ENCODE measurements at places on chromosomes 11 and 22.

DNA sequence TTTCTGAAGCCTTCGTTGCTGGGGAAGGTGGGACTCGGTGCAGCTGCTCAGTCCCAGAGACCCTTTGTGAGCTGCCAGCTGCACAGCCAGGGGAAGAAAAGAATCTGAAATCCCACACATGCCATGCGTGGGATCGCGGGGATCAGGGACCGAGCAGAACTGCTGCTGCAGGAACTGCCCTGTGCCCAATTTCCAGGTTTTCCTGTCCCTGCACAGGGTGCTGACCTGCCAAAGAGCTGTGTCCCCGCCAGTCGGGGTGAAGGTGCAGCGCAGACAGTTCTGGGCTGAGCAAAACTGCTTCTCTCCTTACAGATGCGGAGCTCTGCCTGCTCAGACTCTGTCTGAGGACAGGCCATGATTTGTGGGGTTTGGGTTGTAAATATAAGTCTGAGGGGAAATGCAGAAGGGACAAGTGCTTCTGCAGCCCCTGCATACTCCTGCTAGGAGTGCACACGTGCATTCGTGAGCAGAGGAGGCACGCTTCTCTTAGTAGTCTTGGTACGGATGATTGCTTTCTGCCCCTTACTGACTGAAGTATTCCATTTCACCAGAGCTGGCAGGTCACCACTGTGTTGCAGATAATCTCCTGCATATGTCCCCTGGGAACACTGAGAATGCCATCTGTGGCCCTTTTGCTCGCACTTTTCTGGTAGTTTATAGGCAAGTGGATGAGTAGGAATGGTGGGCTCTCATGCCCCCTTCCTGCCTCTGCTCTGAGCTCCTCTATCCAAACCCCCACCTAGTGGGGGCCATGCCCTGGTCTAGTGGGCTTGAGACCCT lies 141.4 kb downstream of the PARVA start:
- DNase-seq, result no peak

DNA sequence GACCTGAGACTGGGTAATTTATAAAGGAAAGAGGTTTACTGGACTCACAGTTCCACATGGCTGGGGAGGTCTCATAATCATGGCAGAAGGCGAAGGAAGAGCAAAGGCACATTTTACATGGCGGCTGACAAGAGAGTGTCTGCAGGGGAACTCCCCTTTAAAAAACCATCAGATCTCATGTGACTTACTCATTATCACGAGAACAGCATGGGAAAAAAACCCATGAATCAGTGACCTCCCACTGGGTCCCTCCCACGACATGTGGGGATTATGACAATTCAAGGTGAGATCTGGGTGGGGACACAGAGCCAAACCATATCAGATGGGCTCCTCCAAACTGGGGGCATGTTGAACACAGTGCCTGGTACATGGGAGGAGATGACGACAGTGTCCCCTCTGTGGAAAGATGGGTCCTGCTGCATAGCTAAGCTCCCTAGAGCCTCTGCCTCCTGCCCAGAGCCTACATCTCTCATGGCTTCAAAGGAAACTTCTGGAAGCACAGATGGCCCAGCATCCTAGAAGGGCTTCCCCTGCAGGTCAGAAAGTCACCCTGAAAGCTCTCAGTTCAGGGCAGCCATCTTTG lies 46.1 kb downstream of the MYEOV start:
- DNase-seq, result no peak

DNA sequence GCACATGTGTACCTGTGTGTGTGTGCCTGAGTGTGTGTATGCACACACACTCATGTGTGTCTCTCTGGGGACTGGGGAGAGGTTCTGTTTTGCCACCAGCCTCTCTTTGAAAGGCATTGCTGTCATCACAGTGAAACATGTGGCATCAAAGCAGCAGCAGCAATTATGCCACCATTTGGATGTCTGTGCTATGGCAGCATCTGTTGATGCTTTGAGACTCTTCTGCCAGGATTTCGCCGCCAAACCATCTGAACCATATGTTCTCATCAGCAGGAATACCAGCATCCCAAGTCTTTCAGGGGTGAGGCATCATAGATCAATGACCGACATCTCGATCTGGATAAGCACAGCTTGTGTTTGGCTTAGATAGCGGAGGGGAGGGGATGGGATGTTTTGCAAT lies 168.6 kb downstream of the FAT3 start:
- no peak for DNase-seq

GRCh38 chr11:64206457-64207255 lies at the start of gene FERMT3:
Gene FERMT3, plus strand, starts transcription at chr11:64206721. Its CDS starts 644 bp downstream, at chr11:64207365.
- no peak for DNase-seq

GRCh38 chr11:133269267-133269666 lies 263.0 kb downstream of the OPCML start:
- no peak for DNase-seq

All from lung microvascular endothelial cell (primary cell).